ENCODE measurements at places on chromosomes 6 and 20.

DNA sequence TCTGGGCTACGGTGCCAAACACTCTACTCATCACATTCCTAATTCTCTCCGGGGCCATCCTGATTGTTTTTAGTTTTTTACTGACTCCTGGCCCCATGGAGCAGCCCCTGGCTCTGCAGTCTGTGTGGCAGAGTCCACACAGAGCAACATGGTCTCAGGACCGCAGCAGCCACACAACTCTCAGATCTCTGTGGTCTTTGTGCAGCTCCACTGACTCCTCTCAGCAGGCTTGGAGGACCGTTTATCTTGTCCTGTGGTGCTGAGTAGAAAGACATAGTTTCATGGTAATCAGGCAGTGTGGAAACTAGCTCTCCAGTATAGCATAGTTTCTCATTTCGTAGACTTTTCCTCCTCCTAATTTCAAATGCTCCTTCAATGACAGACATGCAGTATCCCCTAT is 168.4 kb downstream of the EDN1 start:
- no peaks in the 10 kb centered on the region for H3K27me3 ChIP-seq
- no peak for DNase-seq
- no peaks in the 10 kb centered on the region for H3K36me3 ChIP-seq
- H3K4me3 ChIP-seq = no peak overlapping the region
- no peak overlapping the region for H3K27ac ChIP-seq

DNA sequence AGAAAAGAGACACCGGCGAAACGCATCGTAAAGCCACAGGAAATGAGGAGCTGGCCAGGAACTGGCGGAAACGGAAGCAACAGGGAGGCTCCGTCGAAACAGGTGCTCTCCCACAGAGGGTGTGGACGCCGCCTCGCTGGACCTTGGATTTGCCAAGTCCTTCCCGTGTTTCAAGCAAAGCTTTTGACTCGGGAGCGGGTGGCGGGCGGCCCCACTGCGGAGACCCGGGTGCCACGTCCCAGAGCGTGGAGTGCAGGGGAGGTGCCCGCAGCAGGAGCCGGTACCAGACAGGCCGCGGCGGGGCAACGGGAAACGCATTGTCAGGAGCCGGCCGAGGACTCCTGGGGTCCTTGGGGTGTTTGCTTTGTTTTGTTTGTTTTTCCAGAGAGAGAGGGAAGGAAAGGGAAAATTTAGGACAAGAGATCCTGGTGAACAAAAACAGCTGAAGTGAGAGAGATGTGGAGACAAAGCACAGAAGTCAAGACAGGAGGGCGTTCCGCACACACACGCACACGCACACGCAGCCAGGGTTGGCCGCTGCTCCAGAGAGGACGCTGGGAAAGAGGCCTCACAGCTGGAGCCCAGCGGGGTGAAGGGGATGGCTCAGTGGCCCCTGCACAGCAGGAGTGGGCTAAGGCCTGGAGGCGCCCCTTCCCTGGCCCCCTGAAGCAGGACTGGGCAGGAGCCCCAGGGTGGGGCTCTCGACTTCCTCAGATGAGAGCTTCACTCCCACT is 50.9 kb upstream of the CHRNA4 start:
- H3K4me3 ChIP-seq = no peak overlapping the region
- H3K27ac ChIP-seq = no peak overlapping the region
- no peaks in the 10 kb centered on the region for H3K4me1 ChIP-seq
- peaks cover 85% of the 10 kb centered on the region for H3K27me3 ChIP-seq
- H3K36me3 ChIP-seq = no peaks in the 10 kb centered on the region

DNA sequence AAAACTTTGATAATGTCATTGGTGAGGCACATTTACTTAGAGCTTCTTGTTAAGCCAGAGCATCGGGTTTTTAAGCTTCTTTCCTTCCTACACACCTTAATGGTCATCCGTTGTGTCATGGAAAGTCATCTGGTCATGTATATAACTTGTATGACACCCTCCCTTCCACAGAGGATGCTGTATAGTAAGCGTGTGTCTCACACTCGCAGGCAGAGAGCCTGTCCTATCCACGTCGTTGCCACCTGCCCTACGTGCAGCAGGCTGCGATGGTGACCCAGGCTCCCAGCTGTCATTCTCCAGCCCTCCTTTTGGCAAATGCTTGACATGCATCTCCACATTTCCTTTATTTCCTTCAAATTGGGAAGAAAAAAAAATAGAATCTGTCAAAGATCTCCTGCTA is 85.6 kb downstream of the MYB start:
- no peaks in the 10 kb centered on the region for H3K36me3 ChIP-seq
- H3K27ac ChIP-seq = no peak overlapping the region
- no peak for DNase-seq

- no peaks in the 10 kb centered on the region for H3K27me3 ChIP-seq
- H3K4me1 ChIP-seq = peaks cover 10% of the 10 kb centered on the region
- H3K27ac ChIP-seq = no peak overlapping the region
- DNase-seq = no peak
- H3K36me3 ChIP-seq = no peaks in the 10 kb centered on the region
These were observed 181.1 kb upstream of the PRSS16 start for GRCh38 chr6:27066381-27066780.

DNA sequence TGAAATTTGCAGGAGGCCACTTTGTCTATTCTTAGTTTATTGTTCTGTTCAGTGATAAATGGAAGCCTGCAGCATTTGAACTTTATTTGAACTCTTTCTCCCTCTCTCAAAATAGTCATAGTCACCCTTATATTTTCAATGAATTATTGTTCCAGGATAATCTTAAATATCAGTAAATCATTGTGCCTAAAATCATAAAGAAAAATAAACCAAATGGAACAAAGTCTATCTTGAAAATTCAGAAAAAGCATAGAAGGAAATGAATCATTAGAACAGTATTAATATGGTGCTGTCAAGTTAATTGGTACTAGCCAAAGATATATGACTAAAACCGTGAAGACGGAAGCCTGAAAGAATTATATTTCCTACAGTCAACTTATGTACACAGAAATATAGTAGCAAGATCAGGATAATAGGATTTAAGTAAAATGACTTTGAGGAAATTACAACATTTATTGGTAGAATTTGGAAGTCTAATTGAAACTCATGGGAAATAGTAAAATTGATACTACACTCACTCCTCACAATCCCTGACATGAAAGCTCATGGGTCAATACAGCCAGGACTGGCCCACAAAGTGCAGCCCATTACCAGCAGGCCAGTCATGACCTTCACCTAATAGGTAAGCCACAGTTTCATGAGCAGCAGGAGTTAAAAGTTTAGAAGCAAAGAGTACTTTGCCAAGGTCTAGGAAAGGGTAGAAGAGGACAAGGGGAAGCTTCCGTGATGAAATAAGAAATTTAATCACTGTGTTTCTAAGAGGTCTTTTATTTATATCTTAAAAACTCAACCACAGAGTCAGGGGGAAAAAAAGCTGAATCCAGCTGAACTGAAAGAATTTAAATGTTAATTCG is 119.9 kb upstream of the ENPP5 start:
- no peaks in the 10 kb centered on the region for H3K27me3 ChIP-seq
- H3K4me3 ChIP-seq = no peak overlapping the region
- H3K27ac ChIP-seq = no peak overlapping the region
- no peak for DNase-seq
